ENCODE measurements at places on chromosomes 6 and 20.

DNA sequence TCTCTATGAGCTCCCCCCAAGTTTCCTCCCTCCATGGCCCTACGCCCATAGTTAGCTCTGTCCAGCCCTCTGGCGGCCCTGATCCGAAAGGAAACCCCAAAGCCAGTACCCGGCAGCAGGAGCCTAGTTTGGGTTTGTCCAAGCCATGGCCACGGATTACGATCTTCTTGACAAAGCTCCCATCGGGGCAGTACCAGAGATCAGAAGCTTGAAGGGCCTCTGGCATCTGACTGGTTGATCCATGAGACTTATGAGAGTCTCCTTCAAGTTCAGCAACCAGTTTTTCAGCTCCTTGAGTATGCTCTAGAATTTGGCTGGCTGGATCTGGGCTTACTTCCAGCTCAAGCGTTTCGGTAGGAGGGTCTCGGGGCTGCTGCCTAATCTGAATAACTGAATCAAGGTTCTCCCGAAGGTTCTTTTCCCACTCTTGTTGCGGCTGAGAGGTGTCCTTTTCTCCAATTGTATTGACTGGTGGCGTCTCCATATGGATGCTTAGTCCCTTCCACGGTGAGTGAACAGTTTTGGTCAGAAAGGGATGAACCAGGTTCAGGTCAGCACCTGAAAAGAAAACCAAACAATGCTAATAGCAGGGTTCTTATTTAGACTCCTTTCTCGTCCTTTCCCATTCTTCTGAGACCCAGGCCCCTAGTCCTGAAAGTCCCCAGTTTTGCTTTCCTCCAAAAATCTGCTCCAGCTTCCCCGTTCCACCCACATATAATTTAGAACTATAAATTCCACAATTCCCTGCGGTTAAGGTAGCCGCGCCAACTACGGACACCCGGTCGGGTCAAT, 595 bp downstream of the FKBPL start:
- peaks cover 14% of the 10 kb centered on the region for H3K36me3 ChIP-seq
- no peak for DNase-seq
- peaks cover 32% of the 10 kb centered on the region for H3K4me1 ChIP-seq
- H3K27ac ChIP-seq: peak overlapping the region; percentile 91

GRCh38 chr6:27296106-27296783, 15.8 kb downstream of the POM121L2 start:
- H3K4me3 ChIP-seq: no peak overlapping the region
- H3K4me1 ChIP-seq: no peaks in the 10 kb centered on the region
- H3K36me3 ChIP-seq: no peaks in the 10 kb centered on the region

DNA sequence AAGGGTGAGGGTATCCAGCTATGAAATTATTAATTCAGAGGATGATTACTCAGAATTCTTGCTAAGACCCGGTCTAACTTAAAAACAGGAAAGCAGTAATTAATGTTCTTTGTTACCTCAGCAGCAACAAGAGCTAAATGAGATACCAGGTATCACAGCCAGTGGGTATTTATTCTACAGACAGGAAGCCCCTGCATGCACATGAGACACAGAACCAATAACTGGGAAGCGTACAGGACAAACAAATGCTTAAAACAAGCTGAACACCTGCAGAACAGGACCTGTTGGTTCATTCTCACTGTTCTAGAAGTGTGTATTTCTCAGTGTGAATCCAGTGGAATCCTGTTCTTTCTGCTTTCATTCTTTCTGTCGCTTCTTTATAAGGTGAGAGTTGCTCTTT, 30.9 kb downstream of the SCML4 start:
- H3K4me3 ChIP-seq: no peak overlapping the region
- no peak for DNase-seq
- no peaks in the 10 kb centered on the region for H3K4me1 ChIP-seq

- H3K27me3 ChIP-seq: no peaks in the 10 kb centered on the region
- no peaks in the 10 kb centered on the region for H3K4me1 ChIP-seq
- H3K36me3 ChIP-seq: no peaks in the 10 kb centered on the region
- H3K4me3 ChIP-seq: no peak overlapping the region
Measured at GRCh38 chr6:134873500-134874388, 76.2 kb downstream of the ALDH8A1 start.

- H3K4me1 ChIP-seq: peaks cover 31% of the 10 kb centered on the region
- H3K27ac ChIP-seq: no peak overlapping the region
- DNase-seq: no peak
- H3K27me3 ChIP-seq: no peaks in the 10 kb centered on the region
- H3K4me3 ChIP-seq: no peak overlapping the region
Measured at GRCh38 chr20:10856237-10857015, 182.6 kb upstream of the JAG1 start.

GRCh38 chr6:91079969-91080368, 493.1 kb upstream of the MAP3K7 start:
- no peak for DNase-seq
- H3K4me3 ChIP-seq: no peak overlapping the region
- H3K27ac ChIP-seq: no peak overlapping the region
- H3K36me3 ChIP-seq: no peaks in the 10 kb centered on the region
- no peaks in the 10 kb centered on the region for H3K4me1 ChIP-seq
- H3K27me3 ChIP-seq: no peaks in the 10 kb centered on the region

GRCh38 chr6:94341173-94341572, 921.8 kb upstream of the EPHA7 start:
- no peak overlapping the region for H3K27ac ChIP-seq
- no peaks in the 10 kb centered on the region for H3K36me3 ChIP-seq
- H3K27me3 ChIP-seq: no peaks in the 10 kb centered on the region
